ENCODE measurements at places on chromosomes 4 and X. TPM values are rescaled to one million over a fixed set of nuclear protein-coding genes. Genes with fewer than 3 reads are reported as not detected.

Gene UGT2B15
- 51.0 TPM for total RNA-seq

- DNase-seq = no peak
Observed at GRCh38 chr4:16818005-16818404, 80.4 kb downstream of the LDB2 start.

DNA sequence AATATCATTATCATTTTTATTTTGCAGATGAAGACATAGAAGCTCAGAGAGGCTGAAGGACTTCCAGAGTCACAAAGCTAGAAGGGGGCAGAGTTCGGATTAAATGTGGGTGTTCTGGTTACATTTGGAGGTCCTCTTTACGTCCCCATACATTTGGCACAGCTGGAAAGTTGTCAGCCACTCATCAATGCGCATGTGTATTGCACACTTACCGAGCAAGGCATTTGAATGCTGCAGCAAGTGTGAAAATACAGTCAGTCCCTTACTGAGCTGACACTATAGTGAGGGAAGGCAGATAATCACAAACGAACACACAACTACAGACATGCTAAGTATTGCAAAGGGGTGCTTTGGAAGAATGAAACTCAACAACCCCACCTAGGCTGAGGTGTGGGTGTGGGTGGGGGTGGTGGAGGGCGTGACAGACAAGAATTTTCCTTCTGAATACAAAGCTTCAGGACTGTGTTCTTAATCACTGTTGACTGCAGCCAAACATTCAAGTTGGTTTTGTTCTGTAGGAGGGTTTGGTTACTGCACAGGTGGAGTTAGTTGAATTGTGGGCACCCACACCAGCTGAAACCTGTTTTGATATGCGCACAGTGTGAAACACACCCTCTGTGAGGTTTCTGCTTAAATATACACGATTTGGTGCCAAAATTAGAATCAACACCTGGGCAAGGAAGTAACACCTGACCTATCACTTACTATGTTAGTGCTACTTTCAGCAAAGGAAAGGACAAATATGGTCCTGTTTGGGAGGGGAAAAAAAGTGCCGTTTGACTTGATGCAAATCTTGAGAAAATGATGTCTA lies 72.4 kb downstream of the COQ2 start:
- DNase-seq = peak; percentile 65

- DNase-seq = no peak
Observed at GRCh38 chr4:105433421-105433820, 40.4 kb downstream of the PPA2 start.

Gene SERTM2
- total RNA-seq = 2.2 TPM

Gene EGFL6
- not detected for total RNA-seq

- no peak for DNase-seq
Observed at GRCh38 chr4:71709961-71710360, 73.9 kb downstream of the GC start.

Data from stomach (tissue), 19 donors.